ENCODE measurements at places on chromosomes 16 and 17.

DNA sequence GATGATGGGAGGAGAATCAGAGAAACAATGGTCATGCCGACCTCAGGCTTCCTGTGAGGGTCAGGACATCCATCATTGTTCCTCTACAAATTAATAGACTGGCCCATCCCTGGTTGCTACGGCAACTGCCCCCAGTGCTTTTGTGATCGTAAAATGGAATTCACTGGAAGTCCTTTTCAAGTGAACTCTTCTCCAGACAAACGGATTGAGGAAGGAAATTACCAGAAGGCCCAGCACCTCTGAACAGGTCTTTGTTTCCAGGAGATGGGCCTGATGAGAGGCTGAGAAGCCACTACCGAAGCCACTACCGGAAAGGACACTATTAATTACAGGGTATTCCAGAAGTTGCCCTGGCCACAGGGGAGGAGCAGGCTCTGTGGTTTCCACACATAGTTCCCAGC lies 126.0 kb downstream of the MGAT5B start:
- no peak for DNase-seq

DNA sequence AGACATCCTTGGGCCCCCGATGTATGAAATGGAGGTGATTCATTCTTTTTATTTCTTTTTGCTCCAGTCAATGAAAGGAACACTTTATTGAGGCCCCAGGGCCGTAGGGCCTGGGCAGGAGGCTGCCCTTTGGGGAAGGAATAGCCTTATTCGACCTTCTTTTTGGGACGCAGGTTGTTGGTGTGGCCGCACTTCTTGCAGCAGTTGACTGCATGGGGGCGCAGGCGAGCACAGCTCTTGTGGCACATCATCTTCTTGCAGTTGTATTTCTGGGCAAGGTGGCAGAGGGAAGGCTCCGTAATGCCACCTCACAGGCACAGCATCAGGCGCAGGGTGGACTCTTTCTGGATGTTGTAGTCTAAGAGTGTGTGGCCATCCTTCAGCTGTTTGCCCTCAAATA lies 50.9 kb downstream of the SIAH1 start:
- no peak for DNase-seq

DNA sequence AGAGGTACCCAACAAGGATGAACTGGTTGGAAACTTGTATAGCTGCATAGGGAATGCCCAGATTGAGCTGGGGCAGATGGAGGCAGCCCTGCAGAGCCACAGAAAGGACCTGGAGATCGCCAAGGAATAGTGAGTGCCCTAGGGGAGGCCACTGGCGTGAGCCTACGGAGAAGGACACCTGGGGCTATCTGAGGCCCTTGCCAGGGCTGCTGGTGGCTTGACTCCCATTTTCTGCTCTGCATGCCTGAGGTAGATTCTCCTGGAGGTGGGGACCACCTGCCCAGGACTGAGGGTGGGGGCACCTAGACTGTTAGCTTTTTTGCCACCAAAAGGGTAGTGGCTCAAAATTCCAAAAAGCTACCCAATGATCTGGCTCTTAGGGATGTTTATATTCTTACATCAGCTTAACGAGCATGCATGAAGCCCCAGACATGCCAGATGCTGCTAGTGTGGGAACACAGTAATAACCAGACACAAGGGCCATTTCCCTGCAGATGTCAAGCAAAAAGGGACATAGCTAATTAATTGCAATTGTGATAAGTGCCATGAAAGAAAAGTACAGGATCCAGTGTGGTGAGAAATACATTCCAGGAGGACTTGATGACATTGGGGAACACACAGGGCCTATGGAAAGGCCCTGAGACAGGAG lies 8.8 kb downstream of the ODAD4 start:
- DNase-seq: no peak

- peak; percentile 24 for DNase-seq
These were observed 11.3 kb upstream of the RPL13 start for GRCh38 chr16:89549007-89549700.

- no peak for DNase-seq
These were observed 412.6 kb downstream of the RBFOX1 start for GRCh38 chr16:7745276-7745675.

GRCh38 chr16:8866118-8866883 lies 2.5 kb downstream of the CARHSP1 start:
- DNase-seq: no peak

DNA sequence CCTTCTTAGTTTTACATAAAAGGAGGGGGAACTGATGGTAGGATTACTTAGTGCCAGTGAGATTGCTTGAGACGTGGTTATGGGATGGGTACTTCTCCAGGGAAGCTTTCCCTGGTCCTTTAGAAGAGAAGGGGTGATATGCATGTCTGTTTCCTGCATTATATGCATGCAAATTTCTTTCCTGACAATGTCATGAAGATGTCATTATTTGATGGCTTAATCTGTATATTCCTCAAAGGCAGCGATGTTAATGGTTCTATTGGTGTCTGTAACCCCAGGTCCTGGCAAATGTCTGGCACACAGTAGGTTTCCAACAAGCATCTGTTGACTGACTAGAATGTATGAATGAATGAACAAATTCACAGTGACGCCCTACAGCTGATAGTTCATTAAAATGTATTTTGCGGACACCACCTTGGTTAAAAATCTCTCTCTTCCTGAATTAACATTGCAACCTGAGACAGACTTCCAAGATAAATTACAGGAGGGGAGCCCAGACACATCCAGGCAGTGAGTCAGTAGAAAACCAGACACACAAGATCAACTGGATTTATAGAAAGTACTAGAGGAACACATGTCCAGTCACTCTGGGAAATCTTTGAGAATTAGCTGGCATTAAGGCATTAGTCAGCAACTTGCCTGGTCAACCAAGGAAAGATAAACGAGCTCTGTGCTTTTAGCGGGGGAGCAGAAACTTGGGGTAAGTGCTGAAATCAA lies 293.4 kb downstream of the XYLT1 start:
- DNase-seq: no peak
